Activated naive CD4-positive, alpha-beta T cell treated with anti-CD3 and anti-CD28 coated beads, Interleukin-2, amount 50 U/mL, for 72 hours (primary cell): ENCODE measurements at places on chromosomes 3 and 15.

DNA sequence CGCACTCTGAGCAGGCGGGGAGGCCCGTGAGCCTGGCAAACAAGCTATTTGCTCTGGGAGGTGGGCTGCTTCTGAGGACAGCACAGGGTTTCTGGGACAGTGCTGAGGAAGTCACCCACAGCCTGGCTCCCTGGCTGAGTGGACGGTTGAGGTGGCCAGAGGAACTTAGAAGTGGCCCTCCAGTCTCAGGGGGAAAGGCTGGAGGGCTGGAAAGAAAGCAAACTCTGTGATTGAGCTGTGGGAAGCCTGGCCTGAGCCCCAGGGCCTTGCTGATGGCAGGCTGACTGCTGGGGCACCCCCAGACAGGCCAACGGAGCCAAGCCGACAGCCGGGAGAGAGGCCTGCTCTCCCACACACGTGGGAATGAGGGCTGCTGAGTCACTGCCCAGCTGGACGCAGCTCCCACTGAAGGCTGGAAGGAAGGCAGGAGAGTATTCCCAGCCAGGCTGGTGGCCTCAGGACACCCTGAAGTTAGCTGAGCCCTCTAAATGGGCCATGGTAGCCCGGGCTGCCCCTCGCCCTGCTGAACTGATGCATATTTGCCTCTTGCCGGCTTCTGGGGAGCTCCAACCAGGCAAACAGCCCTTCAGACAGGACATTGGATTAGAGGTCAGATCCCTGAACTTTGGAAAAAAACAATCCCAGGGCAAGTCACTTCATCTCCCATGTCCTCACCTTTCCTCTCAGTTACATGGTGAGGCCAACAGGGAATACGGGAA lies 98.0 kb upstream of the TLE3 start:
- DNase-seq: no peak

- DNase-seq: no peak
These were observed 9.4 kb downstream of the IMPG2 start for GRCh38 chr3:101310978-101311375.

DNA sequence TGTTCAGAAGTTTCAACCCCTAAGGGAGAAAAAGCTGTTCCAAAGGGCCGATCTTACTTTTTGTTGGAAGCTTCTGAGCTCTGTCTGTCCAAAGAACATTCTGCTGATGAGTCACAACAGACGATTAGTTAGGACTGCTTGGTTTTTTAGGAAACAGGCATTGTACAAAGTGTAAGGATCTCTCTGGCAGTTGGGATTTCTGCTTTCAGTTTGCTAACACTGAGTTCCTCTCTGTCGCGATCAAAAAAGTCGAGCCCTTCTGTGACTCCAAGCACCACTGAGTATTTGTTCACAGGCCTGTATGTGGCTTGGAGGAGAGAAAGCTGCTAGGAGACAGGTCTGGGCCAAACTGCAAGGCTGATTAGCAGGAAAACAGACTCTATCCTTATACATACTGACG lies 91.8 kb upstream of the PFN2 start:
- DNase-seq: no peak

DNA sequence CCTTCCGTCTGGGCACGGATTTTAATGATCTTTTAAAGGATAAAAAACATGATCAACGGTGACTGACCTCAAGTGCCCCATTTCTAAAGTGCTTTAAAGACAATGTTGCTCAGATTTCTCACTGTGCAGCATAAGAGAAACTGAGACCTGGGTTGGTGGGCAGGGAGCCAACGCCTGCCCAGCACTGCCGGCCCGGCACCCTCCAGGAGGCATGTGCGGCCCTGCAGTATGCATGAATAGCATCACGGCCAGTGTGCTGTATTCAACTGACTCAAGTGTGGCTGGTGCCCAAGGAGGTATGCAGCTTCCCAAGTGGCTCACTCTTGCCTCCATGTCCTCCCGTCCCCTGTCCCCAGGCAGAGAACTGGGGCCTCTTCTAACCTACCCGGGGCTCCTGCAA lies 30.3 kb downstream of the SEC61A1 start:
- DNase-seq: no peak

DNA sequence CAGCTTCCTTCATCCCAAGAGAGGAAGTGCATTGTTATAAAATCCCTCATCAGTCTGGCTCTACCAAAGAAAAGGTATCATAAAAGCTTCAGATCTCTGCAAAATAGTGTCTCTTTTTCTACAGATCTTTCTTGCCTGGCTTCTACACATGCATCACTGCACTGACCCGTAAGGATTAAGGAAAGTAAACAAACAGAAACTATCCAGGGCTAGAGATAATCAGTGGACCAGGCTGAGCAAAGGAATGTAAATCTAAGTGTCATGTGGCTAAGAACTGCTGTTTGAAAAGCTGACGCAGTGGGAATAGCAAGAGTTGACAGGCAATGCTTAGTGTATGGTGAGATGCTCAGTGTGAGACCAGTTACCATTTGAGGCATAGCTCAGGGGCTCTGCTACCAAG lies 339.7 kb downstream of the IL5RA start:
- DNase-seq: no peak

GRCh38 chr3:67462187-67462586 lies 192.2 kb downstream of the SUCLG2 start:
- DNase-seq: no peak

DNA sequence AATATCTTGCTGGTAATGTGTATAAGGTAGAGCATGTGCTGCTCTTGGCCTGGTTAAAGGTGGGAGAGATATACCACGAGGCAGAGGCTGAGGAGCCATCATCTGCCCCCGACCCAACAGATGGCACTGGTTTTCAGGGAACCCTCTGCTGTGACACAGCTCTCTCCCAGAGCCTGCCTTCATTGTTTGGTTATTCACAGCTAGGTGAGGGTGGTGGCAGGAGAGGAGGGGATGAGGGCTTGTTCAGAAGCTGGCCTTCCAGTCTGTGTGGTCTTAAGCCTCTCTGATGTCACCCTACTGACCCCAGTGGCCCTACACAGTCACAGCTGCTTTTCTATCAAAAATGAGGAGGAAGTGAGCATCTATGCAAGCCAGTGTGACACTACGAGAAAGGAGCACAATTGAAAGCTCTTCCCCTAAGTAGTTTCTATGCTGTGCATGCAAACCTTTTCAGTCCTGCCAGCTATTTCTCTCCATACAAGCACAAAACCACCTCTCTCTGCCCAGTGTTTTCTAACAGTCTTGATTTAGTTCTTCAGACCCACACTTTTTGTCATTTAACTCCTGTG lies 258.4 kb upstream of the AGTR1 start:
- no peak for DNase-seq

- no peak for DNase-seq
These were observed 353.6 kb downstream of the SHQ1 start for GRCh38 chr3:72494626-72495025.

DNA sequence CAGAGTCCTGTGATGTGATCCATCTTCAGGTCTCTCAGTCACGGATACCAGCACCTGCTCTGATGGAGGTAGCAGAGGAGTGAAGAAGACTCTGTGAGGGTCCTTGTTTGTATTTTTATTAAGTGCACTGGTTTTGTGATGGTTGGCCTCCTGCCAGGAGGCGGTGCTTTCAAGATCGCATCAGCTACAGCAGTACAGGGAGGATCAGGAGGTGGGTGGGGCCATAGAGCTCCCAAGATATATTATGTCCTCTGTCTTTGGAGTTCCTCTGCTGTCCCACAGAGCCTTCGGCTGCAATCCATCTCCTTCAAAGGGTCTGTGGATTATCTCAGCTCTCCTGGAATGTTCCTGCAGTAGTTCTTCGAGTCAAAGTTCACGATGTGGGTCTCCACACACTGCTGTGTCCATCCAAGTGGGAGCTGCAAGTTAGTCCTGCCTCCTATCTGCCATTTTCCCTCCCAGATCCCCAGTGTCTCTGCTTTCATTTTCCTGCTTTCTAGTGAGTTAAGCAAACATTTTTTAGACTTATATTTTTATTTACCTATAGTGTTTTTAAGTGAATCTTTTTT lies 54.7 kb downstream of the TM2D3 start:
- no peak for DNase-seq

GRCh38 chr3:94373456-94373855 lies 310.6 kb downstream of the NSUN3 start:
- no peak for DNase-seq

- DNase-seq: no peak
These were observed 1.6 kb downstream of the FAM81A start for GRCh38 chr15:59439576-59439975.

DNA sequence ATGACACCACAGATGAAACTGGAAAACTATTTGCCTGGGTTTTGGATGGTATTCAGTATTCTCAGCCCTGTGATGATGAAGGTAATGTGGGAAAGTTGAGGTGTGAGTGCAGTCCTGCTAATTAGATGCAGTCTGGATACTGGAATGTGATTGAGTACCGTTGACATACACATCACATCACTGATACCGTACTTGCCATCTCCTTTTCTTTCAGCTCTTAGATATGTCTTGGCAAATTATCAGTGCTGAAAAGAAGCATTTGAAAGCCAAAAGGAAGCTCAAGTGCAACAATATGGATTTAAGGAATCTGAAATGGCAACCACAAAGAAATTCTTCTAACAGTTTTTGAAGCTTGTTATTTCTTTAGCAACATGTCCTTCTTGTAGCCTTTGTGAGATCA lies 381.4 kb upstream of the TGFBR2 start:
- DNase-seq: no peak

- DNase-seq: no peak
These were observed 744.8 kb upstream of the GBE1 start for GRCh38 chr3:82506204-82506603.

DNA sequence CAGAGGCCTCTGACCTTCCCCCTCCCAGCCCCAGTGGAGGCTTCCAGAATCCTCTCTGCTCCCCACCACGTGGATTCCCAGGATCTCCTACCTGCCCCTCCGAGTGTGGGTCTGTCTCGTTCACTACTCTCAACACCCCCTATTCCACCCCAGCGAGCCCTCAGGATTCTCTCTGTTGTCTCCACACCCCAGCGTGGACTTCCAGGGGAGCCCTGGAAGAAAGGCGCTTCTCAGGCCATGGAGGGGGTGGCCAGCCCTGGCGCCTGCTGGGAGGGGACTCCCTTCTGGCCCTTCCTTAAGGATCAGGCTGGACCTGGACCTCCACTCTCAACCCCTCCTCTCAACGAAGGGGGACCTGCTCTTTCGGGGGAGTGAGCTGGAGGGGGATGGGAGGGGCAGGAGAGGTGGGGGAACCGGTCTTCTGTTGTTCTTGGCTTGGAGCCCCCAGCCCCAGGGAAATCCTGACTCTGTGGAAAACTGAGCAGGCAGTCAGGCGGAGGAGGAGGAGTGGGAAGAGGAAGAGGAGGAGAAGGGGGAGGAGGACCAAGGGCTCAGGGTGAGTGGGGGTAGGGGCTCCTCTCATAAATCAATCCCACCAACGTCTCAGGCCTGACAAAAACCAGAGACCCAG lies 32.9 kb downstream of the EPHB3 start:
- DNase-seq: no peak

DNA sequence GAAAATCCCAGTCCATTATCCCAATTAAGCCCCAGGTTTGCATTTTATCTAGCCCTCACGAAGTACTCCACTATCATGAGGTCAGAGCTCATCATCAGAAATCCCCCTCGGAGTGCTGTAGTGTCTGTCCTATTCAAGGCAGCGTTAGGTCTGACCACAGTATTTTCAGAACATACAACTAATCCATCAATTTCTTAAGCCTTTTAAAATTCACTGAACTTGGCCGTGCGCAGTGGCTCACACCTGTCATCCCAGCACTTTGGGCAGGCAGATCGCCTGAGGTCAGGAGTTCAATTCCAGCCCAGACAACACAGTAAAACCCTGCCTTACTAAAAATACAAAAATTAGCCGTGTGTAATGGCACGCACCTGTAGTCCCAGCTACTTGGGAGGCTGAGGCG lies 11.9 kb downstream of the VGLL4 start:
- no peak for DNase-seq

DNA sequence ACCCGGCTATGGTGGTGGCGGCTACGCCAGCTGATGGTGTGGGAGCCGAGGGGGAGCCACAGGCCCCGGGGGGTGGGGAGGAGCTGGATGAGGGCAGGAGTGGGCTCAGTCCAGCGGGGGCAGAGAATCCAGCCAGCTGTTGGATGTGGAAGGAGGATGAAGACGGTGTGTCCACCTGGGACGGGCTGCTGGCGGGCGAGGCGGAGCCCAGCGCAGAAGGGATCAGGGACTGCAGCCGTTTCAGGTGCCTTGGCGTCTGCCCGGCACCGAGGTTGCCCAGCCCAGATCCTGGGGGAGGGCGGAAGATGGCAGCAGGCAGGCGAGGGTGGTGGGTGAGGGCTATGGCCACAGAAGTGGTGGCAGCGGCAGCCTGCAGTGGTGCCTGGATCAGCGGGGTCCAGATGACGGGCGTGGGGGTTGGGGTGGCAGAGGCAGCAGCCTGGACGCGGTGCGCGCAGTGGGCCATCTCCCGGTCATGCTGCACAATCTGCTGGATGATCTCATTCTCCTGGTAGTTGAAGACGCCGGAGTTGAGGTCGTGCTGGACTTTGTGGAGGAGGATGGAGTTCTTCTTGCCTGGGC lies 45.3 kb downstream of the HCN4 start:
- DNase-seq: no peak

GRCh38 chr3:32419742-32420125 lies 28.1 kb downstream of the CMTM7 start:
- no peak for DNase-seq

DNA sequence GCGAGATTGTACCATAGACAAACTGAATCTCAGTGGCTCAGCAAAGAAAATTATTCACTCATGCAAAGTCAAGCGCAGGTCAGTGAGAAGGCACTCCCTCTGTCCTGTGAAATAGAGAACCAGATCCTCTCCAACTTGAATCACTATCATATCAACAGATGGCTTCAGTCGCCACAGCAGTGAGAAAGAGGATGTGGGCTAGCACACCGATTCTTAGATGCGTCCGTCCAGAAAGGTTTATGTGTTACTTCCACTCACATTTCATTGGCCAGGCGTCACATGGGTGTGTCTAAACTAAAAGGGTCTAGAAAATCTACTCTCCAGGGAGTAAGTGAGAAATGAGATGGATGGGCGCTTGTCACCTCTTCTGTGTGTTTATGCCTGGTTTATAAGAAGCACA lies 141.6 kb upstream of the KBTBD8 start:
- no peak for DNase-seq

DNA sequence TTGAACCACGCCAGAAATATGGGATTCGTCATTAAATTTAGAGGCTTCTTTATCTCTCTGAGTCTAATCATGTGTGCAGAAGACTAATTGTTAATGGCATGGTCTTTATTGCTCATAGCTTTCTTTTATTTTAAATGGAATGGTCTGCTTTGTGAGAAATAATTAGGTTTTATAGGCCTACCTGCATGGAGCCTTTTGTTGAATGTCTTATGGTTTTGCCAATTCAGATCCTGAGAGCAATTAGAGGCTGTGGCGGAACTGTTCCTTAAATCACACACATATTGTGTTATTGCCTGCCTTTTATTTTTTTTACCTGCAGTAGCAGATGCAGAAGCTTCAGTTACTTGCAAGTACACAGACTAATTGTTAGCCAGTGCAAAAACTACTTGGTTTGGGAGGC lies 306.2 kb downstream of the NLGN1 start:
- DNase-seq: no peak

GRCh38 chr3:58072052-58072762 lies 64.0 kb downstream of the FLNB start:
- no peak for DNase-seq

DNA sequence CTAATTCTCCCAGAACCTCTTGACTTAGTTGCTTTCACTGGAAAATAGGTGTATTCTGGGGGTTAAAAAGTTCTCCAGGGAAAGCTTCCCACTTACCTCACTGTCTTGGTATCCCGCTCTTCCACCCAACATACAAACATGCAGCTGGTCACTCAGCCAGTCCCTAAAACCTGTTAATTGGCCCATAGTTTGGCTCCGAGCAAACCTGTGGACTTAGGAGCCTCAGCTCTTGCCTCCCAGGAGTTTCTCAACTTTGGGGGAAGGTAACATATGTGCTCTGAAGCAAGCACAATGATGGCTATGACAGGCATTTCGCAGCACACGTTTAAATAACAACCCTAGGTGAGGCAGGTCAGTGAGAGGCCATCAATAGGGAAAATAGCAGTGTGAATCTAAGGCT lies 25.8 kb upstream of the LRRFIP2 start:
- no peak for DNase-seq
